Urothelium cell line (cell line): ENCODE measurements at places on chromosomes 13 and 19.
A peak's percentile ranks its signal among the peaks of the same experiment; 100 is the strongest.

DNA sequence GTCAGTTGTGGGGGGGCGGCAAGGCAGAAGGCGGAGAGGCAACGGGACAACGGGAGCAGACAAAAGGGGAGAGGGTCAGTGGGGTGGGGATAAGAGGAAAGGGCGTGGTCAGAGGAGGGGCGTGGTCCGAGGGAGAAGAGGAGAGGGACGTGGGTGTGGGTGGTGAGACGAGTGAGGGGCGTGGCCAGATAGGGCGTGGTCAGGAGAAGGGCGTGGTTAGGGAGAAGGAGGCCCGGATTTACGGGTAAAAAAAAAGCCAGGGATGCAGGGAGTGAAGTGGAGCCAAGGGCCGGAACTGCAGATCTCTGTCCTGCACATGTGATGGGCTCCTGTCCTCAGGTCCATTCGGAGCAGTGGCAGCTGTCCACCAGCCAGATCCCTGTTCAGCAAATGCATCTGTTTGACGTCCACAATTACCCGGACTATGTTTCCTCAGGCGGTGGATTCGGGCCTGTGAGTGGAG is 21.5 kb downstream of the CPT1C start:
- peak; percentile 70 for DNase-seq

DNA sequence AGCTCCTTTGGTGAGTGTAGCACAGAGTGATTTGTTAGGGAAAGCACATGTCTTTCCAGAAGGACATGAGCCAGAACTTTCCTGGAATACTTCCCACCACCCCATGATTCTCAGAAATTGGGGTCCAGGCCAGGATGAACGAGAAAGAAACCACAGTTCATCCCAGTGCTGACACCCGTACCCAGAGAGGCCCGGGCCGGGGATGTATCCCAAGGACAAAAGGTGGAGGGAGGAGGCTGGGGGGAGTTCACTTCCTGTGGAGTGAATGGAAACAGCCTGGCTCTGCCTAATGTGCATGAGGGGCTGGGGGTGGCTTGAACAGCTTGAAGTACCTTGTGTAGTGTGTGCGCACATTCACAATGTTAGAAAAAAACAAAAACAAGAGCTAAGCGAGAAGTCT is 47.5 kb downstream of the CDADC1 start:
- no peak for DNase-seq

DNA sequence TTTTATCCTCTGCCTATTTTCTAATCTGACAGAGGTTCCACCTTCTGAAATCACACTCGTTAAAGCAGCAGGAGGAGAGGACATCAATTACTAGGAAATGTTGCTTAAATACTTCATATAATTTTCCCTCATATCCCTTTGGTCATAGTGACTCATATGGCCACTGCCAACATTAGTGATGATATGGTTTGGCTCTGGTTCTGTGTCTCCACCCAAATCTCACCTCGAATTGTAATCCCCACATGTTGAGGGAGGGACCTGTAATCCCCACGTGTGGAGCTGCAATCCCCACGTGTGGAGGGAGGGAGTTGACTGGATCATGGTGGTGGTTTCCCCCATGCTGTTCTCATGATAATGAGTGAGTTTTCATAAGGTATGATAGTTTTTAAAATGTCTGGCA is 618.4 kb upstream of the SLITRK5 start:
- no peak for DNase-seq

DNA sequence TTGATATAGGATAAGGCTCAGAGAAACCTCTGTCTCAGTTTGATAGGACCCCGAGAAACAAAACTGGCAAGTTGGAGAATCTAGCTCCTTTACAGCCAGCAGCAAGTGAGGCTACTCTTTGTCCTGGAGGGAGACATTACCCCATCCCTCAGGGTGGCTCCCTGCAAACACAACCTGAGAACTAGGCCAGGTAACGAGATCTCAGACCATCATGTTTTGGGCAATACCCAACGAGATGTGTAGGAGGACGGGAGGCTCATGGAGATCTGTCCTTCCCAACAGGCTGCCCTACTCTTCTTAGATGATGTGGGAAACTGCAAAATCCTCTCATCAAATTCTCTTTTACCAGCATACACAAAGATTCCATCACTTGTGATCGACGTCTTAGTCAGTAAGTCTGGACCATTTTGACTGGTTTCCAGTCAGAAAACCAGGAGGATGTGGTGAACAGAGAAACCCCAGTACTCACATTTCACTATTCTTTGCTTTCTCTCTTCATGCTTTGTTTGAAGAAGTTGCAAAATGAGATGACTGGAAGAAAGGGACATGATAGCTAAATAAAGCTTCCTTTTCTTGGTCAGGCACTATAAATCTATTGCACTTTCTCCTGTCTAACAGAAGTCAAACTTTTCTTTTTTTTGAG is 6.0 kb upstream of the CTU1 start:
- DNase-seq = no peak

DNA sequence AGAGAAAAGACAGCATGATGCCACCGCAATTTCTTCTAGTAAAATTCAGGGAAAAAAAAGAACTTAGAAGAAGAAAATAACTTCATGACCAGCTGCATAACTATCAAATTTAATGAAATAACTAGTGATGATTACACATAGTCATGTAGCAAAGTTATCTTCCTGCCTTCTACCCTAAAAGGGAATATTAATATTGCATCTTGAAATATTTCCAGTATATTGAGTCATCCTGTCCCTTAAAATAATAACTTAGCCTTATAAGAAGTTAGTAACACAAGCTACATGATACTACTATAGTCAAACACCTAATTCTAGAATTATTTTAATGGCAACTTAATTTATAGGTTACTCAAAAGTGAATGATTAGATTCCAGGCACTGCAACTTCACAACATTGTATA is 289.2 kb downstream of the KLF12 start:
- DNase-seq = no peak

DNA sequence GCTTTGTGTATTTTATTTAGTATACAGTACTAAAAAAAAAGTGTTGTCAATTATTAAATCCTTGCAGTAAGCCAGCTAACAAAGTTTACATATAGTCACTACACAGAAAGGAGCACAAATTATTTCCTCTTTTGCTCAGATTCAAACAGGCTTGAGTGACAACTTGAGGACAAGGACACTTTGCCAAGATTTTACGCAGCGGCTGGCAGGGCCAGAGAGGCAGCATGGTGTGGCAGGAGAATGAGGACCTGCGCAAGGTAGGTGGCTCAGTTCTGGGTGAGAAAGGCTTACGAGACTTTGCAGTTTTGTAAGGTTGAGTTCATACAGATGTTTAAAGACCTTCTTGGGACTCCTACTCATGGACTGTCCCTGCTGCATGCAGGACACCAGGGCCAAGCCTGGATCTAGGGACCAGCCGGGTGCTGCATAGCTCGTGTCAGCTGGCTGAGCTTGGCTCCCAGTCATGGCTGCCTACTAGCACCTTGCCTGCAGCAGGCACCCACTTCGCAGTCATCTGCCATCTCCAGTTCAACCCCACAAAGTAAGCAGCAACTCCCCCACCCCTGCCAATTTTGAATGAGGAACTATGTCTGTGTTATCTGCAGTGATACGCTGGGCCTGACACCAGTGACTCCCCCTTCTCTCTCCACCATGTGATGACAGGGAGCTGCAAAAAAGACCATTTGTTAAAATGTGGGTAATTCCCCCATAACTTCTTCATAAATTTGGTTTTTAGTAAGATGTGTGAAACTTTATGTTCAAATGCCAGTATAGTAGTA is 3.7 kb upstream of the TUBA3C start:
- DNase-seq = no peak

GRCh38 chr13:34035676-34036325 is 217.9 kb downstream of the RFC3 start:
- DNase-seq = peak; percentile 26

DNA sequence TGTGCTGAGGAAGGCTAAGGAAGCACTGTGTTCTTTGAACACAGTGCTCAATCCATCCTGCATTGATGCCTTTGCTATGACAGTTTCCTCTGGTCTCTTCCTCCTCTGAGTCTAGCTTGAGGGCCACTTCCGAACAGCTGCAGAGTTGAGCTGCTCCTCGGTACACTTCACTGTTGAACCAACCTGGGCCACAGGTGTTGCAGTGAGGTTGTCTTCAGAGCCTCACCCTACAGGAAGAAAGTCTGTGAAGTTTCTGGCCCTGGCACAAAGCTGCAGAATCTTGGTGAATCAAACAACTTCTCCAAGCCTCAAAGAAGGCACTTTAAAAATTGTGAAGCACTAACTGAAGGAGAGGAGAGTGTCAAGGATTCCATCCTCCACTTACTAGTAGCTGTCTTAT is 394.0 kb downstream of the KCNRG start:
- DNase-seq = no peak

GRCh38 chr13:93603043-93603442 is 376.4 kb downstream of the GPC6 start:
- DNase-seq = peak; percentile 18

DNA sequence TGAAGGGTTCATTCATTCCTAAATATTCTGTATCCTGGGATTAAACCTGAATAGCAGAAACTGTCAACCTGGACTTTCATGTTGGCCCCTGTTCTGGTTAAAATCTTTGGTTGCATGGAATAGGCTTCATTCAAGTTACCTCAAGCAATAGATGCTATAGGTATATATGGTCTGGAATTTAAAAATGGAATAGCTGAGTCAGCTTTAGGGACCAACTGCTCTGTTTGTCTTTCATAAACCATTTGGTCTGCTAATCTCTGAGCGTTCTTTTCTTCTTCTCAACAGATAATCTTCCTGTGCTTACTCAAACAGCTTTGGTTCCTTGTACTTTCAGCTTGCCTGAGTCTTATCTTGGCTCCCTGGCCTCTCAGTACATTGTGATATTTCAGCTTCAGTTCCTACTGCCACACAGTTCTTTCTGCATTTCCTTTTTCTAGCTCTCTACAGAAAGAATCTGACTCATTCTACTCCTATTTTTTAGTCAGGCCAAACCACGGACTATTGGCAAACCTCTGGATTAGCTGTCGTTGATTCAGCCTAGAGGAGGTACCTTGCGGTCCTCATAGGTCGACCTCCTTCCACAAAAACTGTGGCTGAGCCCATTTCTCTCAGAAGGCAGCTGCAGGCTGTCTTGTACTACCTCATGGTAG is 35.9 kb upstream of the MAB21L1 start:
- DNase-seq = peak; percentile 25

DNA sequence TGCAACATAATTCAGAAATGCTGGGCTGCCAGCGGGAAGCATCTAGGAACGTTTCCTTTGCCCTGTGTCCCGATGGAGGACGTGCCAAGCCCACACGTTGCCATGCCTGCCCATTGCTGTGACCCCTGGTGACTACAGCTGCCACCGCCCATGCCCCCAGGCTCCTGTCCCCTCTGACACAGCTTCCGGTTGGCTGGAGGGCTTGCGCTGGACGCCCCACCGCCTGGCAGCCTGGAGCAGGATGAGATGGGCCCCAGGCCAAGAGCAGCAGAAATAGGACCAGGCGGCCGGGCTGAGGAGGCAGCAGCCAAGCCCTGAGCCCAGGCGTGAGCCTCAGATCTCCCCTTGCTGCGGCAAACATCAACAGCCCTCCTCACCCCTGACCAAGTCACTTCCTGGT is 125.9 kb downstream of the COL4A2 start:
- DNase-seq = no peak

- no peak for DNase-seq
Measured at GRCh38 chr19:28882818-28883217, 330.1 kb downstream of the UQCRFS1 start.

GRCh38 chr13:48890391-48890790 is 85.3 kb upstream of the FNDC3A start:
- no peak for DNase-seq

DNA sequence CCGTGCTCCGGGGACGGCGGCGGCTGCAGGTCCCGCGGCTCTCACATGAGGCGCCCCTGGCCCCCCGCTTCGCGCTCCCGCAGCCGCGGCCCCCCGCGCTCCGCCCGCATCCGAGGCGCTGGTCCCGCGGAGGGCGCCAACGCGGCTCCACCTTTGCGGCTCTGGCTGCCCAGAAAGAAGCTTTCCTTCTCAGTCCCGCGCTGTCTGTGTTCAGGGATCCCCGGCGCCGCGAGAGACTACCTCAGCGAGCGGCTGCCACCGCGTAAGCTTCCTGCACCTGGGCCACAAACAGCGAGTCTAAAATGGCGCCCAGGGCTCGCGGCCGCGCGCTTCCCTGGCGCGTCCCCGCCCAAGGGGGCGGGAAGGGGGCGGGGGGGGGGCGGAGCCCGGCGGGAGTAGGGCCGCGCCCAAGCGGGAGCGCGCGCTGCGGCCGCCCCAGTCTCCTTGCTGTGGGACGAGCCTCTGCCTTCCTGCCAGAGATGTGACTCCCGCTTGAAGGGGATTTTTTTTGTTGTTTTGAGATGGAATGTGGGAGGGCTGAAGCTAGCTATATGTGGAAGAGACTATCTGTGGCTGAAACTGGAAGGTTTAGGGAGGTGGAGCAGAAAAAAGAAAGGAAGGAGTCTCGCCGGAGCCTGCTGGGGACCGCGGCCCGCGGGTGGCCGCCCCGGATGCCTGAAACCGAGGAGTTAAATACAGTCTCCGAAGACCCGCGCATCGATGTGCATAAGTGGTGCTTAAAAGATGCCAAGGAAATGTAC is at the start of gene FBXL3:
TSS of gene FBXL3 (minus strand) at position 299 of the 761 bp plus-strand sequence. CDS start 5,299 bp downstream, outside the sequence.
- DNase-seq = peak; percentile 88

DNA sequence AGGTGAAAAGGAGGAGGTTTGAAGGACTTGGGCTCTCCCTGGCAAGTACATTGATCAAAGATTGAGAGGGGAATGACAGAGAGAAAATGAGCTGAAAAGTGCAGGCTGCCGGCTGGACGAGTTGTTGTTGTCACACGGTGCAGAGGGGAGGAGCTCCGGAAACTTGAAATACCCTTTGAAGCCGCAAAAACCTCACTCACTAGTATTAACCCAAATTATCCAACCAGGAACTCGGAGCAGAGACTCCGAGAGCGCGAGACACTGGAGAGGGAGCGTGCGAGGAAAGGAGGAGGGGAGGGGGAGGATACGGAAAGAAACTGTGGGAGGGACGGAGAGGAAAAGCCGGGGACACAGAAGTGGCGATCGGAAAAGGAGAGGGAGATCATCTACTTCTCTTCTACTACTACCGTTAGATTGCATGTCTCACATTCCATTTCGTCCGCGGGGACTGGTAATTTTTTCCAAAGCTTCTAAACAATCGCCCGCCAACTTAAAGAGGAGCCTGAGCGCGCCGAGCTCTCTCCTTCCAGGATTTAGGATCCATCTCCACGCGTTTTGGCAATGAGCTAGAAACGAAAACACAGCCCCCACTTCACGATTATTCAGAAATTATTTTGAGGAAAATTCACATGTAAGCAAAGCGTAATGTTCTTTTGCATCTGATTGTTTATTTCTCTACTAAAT is at the start of gene DACH1:
TSS of gene DACH1 (minus strand) at position 74 of the 684 bp plus-strand sequence.
- peak; percentile 16 for DNase-seq

DNA sequence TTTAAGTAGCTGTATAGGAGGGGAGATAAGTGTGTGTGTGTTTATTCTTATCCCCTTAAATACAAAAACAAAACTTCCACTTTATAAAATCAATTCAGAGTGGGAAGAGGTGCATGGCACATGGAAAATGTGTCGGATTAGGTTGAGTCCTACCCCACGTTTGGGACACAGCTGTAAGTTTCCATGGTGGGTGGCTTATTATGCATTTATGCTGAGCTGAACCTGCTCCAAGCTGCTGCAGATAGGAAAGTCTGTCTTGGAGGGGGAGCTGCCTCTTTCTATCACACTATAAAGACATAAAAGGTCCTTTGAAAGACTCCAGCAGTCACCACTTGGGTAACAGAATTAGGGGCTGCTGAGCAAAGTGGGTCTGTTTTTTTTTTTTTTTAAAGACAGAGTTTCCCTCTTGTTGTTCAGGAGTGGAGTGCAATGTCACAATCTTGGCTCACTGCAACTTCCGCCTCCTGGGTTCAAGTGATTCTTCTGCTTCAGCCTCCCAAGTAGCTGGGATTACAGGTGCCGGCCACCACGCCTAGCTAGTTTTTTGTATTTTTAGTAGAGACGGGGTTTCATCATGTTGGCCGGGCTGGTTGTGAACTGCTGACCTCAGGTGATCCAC is 15.2 kb downstream of the ACTN4 start:
- no peak for DNase-seq

- no peak for DNase-seq
Measured at GRCh38 chr13:94933230-94933751, 220.9 kb upstream of the SOX21 start.
